ENCODE measurements at places on chromosomes 2 and 18.

DNA sequence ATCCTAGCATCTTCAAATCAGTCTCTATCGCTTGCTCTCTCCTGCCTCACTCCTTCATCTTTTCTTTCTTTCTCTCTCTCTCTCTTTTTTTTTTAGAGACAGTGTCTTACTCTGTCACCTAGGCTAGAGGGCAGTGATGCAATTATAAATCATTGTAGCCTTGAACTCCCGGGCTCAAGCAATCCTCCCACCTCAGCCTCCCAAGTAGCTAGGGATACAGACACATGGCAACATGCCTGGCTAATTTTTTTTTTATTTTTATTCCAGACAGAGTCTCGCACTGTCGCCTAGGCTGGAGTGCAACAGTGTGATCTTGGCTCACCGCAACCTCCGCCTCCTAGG, 10.6 kb upstream of the SLC66A3 start:
- DNase-seq, result no peak

- no peak for DNase-seq
Measured at GRCh38 chr2:196229013-196229412, 57.6 kb upstream of the STK17B start.

DNA sequence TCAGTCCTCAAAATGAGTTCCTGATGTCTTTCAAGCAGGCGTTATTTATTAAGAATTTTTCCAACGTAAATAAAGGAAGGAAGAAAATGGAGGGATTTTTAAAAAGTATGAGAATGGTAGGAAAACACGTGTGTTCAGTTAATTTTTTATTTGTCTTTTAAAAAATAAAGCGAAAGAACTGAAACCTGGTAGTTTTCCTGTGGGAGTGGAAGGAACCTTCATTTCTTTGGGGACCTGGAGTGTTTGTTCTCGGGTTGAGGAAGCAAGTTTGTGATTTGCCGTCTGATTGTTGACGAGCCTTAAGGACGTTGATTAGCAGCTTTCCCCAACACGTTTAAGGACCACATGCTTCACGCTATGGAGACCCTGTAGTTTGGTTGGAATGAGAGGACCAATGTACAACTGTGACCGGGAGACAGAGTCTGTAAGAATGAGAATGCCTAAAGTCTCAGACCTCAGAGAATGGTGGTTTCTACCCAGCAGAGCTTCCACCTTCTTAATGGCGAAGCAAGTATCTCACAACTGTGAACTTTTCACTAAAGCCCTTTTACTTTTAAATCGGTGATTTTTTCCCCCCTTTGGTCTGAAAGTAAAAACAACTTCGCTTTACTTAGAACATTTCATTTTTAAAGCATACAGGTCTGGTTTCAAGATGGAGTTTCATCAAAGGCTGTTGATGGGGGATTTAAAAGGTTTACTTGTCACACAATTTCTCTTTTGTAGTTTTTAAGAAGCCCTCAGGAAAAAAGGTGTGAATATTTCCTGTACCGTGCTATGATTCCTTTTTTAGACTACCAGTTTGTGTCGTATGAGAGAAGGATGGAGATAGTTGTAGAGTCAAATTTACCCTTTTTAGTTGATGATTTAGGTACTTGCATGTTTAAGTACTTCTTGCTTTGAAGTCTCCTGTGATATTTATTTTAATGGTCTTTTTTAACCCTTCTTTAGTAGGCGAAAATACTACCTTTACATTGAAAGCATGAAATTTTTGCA, 1.4 kb downstream of the TTC39C start:
- no peak for DNase-seq

DNA sequence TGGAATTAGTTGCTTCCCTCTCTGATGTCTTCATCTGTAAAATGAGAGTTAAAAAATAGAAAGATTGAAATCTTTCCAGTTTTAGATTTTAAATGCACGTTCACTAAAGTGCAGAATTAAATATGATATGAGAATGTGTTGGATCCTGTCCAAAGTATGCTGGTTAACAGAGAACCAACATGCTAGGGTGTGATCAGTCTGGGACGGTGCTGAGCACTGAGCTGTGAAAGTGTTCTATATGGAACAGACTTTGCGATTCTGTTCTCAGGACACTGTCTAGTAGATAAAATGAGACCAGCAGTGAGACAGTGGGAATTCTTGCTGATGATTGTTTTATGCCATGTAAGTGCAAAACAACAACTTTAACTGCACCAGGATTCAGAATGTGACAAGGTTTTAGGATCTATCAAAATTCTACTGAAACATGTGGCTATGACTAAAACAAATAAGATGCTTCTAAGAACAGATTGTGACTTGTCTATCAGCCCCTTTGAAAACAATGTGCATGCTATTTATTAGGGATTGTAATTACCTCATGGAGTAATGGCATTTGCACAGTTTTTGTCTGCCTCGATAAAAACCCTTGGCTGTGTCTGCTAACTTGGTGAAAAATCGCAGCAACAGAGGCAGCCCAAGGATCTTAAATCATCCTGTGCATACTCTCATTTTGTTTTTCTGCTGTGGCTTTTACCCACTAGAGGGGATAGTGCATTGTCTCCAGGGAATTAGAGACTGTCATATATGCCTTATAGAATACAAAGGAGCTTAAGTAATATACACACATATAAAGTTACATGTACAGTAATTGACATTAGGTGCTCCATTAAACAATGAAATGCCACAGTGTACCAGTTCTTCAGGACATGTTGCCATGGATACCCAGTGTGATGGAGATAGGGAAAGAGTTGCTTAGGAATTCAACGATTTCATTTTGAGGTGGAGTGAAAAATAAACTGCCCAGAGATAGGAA, 55.1 kb downstream of the MAP3K20 start:
- DNase-seq, result no peak

GRCh38 chr2:86052265-86052664, 53.4 kb downstream of the POLR1A start:
- DNase-seq, result no peak

- no peak for DNase-seq
Measured at GRCh38 chr2:60505240-60505879, 48.1 kb downstream of the BCL11A start.

DNA sequence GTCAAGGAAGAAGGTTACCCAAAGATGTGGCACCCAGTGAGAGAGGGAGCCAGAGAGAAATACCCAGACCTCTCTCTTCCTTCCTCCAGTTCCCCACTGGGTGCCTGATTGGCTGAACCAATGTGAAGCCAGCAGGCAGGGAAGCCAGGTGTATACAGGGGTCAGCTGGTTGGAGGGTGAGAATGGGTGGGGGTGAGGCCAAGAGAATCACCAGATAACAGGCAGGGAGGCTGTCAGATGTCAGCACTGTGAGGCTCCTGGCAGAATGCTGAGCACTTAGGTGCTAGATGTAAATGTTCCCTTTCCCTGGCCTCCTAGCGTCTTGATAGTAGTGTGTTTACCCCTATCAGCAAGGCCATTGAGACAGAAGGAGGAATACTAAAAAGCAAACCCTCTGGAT, 104.0 kb upstream of the MGAT5 start:
- DNase-seq, result no peak

DNA sequence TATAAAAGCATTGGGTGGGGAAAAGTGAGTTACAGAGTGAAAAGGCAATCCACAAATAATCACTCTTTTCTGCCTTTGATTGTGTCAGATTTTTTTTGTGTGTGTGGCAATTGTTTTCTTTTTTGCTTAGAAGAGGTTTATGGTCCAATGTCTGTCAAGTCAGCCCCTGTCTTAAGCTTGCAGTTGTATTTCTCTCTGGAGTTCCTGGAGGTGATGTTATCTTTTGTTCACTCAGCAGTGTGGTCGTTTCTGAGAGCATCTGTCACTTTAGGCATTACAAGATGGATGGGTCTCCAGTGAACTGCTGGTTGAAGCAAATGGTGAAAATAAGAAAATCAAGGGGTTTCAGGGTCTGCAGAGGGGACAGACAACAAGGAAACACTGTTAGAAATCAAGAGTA, 121.3 kb downstream of the GREB1L start:
- DNase-seq, result no peak

DNA sequence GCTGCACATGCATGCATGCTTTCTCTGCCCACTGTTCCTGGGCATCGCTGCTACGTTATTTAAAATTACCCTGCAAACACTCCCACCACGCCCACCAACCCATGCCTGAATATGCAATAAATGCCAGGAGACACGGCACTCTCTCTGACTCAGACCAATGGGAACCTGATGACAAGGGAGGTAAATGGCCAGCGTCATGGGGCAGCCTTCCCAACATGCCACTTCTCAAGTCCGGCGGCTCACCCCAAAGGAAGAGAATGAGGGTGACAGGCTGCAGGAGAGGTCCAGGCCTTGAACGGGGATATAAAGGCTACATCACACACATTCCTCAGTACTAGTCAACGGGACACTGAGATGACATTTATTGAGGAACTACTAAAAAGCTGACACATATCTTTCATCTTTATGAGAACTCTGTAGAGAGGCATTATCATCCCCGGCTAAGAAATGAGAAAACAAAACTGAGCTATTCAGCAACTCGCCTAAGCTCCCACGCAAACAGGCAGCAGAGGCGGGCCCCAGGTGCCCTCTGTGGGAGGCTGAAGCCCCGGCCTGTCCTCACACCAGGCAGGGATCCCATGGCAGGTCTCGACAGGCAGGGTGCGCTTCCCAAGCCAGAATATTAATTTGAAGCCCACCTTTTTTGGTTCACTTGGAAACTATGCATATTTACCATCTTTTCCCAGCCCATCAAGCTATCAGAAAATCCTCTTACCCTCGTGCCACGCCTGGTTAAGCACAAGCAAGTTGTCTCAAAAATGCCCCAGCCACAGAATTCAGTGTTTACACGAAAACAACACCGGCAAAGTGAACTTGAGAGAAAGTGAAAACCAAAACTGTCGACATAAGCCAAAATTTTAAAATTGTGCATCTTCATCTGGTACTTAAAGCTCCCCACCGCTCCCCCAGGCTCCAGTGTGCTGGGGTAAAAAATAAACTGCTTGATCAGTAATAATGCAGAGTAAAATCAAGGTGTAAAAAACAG, 166.3 kb downstream of the HDAC4 start:
- DNase-seq, result no peak

- no peak for DNase-seq
Measured at GRCh38 chr18:8056723-8057122, 489.6 kb downstream of the PTPRM start.

- peak; percentile 8 for DNase-seq
Measured at GRCh38 chr18:75041586-75041985, 167.4 kb downstream of the PTGR3 start.

DNA sequence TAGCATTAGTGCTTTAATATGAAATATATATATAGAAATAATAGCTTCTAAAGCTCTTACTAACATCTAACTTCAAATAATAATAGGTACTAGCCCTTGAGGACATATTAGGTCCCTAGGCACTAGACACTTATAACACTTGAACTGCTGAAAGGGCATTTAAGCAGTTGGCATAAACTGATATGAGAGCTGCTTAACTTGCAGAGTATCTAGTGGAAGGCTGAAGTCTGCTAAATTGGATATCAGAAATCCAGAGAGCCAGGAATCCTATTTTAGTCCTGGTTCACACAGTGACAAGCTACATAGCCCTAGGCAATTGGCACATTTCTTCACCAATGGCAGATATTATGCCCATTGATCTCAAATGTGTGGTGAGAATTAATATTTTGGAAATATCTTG, 326.9 kb upstream of the UBE2E3 start:
- no peak for DNase-seq

DNA sequence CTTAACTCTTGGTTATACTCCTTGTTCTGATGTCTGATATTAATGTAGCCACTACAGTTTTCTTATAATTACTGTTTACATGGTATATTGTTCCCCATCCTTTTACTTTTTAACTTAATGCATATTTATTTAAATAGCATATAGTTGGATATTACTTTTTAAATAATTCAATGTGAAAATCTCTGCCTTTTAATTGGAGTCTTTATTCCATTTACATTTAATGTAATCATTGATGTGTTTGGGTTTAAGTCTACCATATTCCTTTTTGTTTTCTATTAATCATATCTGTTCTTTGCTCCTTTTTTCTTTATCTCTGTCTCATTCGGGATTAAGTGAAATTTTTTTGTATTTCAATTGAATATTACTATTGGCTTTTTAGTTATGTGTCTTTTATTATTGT, 109.1 kb downstream of the MTX2 start:
- no peak for DNase-seq

DNA sequence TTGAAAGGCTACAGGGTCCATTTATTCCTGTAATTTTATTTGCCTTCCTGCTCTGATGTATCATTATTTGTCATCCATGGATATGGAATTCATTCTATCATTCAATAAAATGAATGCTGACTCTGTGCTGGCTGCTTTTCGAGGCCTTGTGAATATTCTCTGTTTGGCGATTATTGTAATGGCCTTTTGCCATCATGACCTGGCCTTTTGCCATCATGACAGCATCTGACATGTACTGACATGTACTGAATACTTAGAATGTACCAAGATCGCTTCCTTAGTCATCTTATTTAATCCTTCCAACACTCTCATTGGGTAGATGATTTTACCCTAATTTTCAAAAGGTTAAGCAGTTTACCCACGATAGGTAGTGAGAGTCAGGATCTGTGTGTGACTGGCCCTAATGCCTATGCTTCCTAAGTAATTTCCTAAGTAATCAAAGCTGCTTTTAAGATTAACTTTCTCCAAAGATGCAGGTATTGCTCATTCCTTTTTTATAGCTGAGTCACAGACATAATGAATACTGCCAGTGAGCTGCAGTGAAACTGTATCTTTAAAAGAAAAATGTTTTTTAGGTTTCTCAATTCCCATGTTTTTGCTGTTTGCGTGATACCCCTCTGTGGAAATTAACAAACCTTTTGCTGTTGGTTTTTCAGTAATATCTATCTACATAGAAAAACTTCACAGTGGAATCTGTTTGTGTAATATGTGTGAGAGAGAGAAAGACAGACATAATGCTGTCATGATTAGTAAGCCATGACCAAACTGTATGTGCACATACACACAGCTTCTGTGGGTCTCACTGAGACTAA, 127.8 kb downstream of the CERS6 start:
- DNase-seq, result peak; percentile 30

GRCh38 chr2:3637311-3637675, 20.7 kb upstream of the ALLC start:
- no peak for DNase-seq

- DNase-seq, result no peak
Measured at GRCh38 chr2:142880279-142880678, 2.8 kb downstream of the KYNU start.

DNA sequence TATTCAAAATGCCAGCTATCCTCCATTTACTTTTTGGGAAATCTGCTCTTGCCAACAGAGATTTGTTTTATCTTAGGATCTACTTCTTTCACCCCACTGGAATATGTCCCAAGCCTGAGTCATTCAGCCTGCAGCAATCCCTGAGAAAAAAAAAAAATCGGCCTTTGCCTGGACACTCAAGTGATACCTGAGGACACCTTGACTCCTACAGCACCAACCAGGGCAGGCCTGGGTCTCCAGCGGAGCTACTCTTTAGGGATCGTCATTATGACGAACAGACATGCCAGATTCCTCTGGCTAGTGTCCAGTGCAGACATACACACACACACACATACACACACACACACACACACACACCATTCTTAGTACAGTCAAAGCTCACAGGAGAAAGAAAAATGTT, 2.2 kb upstream of the UGT1A6 start:
- peak; percentile 80 for DNase-seq

DNA sequence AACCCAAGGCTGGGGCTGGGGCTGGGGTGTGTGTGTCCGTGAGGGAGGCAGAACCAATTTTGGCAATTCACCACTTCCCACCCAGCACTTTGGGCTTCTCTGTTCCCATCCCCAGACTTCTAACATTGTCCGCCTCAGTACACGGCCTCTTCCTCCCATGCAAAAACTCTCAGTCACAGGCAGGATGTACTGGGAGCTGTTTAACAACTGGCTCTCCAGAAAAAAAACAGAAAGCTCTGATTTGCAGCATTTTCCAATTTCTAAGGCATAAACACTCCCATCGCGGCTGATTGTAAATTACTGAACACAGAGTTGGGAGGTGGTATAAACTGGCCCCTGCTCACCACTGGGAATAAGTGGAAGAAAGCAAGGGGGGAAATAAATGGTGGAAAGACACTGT, 73.1 kb upstream of the MAP4K3 start:
- DNase-seq, result no peak

Data from LoVo (cell line).